Aortic smooth muscle cell (primary cell): ENCODE measurements at places on chromosomes 11 and 22. TPM values are rescaled to one million over a fixed set of nuclear protein-coding genes. Genes with fewer than 3 reads are reported as not detected.

DYNC2H1 gene
- 46.6 and 56.0 TPM in 2 replicates for total RNA-seq

FXYD2 gene
- not detected in 2 replicates for total RNA-seq

WNT11 gene
- total RNA-seq: 0.26 and 0.68 TPM in 2 replicates

C22orf23 gene
- 0.37 and 0.40 TPM in 2 replicates for total RNA-seq

CSRP3 gene
- 0.19 TPM in 1 of 2 replicates, not detected in the other for total RNA-seq

OR4C11 gene
- total RNA-seq: not detected in 2 replicates

CCDC116 gene
- total RNA-seq: 0.19 TPM in 1 of 2 replicates, not detected in the other

USH1C gene
- total RNA-seq: not detected in 2 replicates

CHRNA10 gene
- 0.31 and 0.66 TPM in 2 replicates for total RNA-seq

IRAG1 gene
- 25.0 and 73.2 TPM in 2 replicates for total RNA-seq

CSF2RB gene
- 0.81 and 1.5 TPM in 2 replicates for total RNA-seq
